Placental pericyte (primary cell): ENCODE measurements at places on chromosomes 3 and 15. TPM values are rescaled to one million over a fixed set of nuclear protein-coding genes. Genes with fewer than 3 reads are reported as not detected.

ALDH1L1 gene
- total RNA-seq, result 0.44 and 1.3 TPM in 2 replicates

IL17RE gene
- 0.72 and 0.88 TPM in 2 replicates for total RNA-seq

COL8A1 gene
- 115 and 157 TPM in 2 replicates for total RNA-seq

HDC gene
- not detected in 2 replicates for total RNA-seq
